Activated naive CD4-positive, alpha-beta T cell (primary cell): ENCODE measurements at places on chromosomes 6 and 20.

DNA sequence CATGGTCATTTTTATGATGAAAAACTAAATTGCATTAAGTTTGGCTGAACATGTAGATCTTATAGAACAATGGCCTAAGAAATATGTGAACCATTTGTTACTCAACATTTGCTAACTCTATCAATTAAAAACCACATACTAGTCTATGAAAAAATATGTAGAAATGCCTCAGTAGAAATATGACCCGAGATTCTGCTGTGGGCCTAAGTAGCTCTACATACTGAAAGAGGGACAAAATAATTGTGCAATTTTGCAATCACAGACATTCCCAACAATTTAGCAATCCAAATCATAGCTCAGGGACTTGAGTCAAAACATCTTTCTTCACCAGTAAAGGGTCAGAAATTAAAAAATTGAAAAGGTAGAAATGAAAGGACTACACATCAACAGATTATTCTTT lies 619.0 kb downstream of the FRK start:
- no peak for DNase-seq

DNA sequence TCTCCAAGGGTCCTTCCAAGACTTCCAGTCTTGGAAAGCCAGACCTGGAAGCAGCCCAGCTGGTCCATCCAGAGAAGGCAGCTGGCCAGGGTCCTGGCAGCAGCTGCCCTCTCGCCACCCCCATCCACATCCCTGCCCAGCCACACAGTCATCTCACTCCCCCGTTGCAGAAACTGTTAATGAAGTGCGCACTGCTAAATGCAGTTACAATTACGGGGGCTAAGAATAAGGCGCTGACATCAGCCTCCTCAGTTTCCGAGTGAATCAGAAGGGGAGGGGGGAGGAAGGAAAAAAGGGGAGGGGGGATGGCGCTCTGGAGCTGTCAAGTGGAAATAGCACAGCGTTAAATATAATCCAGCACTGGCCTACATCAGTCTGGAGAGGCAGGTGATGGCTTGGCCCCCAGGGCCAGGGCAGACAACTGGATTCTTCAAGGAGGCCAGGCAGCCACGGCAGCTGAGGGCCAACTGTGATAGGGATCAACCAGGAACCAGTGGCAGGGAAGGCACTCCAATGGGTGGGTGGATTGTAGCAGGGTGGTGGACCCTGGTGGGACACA lies 6.9 kb downstream of the RIMS4 start:
- no peak for DNase-seq

DNA sequence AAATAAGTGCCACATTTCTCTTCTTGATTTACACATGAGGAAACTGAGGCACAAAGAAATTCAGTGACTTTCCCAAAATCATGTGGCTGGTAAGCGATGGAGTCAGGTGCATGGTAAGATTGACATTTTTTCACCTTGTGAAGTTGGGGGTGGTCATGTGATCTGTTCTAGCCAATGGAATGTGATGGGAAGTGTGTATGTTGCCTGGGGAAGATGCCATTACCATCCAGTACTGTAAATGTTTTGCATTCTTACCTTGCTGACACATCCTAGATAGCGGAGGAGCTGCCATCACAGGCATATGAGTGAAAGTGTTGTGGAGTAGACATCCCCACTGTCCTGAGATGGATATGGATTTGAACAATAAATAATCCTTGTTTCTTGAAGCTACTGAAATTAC lies 499.6 kb upstream of the SULF2 start:
- no peak for DNase-seq

DNA sequence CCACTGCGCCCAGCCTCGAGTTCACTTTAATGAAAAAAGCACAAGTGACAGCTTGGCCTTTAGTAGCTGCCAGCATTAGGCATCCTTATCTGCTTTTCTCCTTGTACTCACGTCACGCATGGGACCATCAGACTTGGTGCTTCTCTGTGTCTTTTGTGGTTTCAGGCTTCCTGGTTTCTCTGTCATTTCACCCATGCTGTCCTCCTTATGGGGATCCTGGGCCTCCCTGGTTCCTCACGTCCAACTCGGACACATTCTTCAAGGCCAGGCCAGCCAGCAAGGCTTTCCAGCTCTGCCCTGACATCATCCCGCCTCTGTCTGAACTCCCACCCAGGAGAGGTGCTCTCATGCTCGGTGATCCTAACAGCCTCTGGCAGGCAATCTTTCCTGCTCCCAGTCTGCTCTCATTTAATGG lies 83.2 kb downstream of the TIAM2 start:
- no peak for DNase-seq

- no peak for DNase-seq
Observed at GRCh38 chr6:105964979-105965760, 121.0 kb upstream of the PRDM1 start.

GRCh38 chr20:2759603-2760296 lies 40.7 kb downstream of the CPXM1 start:
- no peak for DNase-seq

DNA sequence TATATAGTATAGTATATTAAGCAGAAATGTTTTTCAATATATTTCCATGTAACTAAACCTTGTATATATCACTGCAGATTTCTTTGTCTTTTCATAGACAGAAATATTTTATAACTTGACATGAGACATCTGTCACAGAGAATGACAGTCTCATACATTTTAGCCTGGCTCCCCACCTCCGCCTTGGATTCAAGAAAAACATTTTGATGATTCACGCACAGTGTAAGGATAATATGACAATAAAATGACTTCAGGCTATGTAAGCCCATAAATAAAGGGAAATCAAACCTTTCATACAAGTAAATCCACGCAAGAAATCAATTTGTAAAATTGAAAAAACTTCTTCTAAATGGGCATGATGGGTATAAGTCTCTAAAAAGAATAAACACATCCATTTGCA lies 36.4 kb downstream of the FBXO5 start:
- DNase-seq: no peak

GRCh38 chr6:147201885-147202515 lies 2.2 kb upstream of the STXBP5 start:
- no peak for DNase-seq

GRCh38 chr6:144476286-144476685 lies 191.2 kb downstream of the UTRN start:
- DNase-seq: no peak

GRCh38 chr20:34708621-34709043 lies 4.5 kb downstream of the TP53INP2 start:
- DNase-seq: peak; percentile 8

- DNase-seq: no peak
Observed at GRCh38 chr6:111972745-111973117, 81.2 kb upstream of the CCN6 start.

DNA sequence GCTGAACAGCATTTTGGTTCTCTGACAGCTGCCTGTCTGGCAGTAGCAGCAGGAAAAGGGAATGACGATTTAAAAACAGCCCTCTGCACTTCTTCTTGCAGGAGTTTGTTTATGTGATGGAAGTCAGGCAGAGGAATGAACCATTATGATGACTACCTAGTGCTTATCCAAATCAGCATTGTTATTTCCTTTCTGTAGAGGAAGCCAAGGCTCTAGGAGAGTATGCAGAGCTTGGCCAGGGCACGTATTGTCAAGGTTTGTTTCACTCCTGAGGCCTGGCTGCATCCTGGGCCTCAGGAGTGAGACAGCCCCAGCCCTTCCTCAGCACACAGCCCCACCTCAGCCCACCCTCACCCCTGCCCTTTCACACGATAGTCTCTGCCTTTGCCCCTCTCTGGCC lies 68.5 kb downstream of the FAM229B start:
- no peak for DNase-seq

GRCh38 chr6:115708850-115709249 lies 351.8 kb downstream of the FRK start:
- DNase-seq: no peak
